ENCODE measurements at places on chromosomes 12 and 14. TPM values are rescaled to one million over a fixed set of nuclear protein-coding genes. Genes with fewer than 3 reads are reported as not detected.

Gene NGB
- not detected for total RNA-seq

Gene CMA1
- not detected for total RNA-seq

Gene LALBA
- total RNA-seq = not detected

Gene RFX4
- not detected for total RNA-seq

Gene DAO
- not detected for total RNA-seq

Gene MON2
- total RNA-seq = 54.2 TPM

Gene MGP
- total RNA-seq = 251 TPM

Gene GPR135
- total RNA-seq = 4.9 TPM

Gene OR10AD1
- not detected for total RNA-seq

Gene LMO3
- 0.39 TPM for total RNA-seq

Gene KRT2
- not detected for total RNA-seq

Gene KRT6A
- total RNA-seq = 2.7 TPM

Gene APOF
- total RNA-seq = not detected

Gene TMEM30B
- 0.86 TPM for total RNA-seq

Gene TMEM229B
- 2.5 TPM for total RNA-seq

Gene NACA
- total RNA-seq = 1,037 TPM

Gene DICER1
- 33.3 TPM for total RNA-seq

Gene SMCO3
- total RNA-seq = 1.2 TPM

Gene KRT7
- 15.0 TPM for total RNA-seq

Gene IFNG-AS1
- total RNA-seq = 0.07 TPM

Gene TTC9
- total RNA-seq = 1.8 TPM

Gene SYT1
- total RNA-seq = 25.2 TPM

Gene KCNC2
- total RNA-seq = not detected

Gene ISCU
- 101 TPM for total RNA-seq

Gene MANSC4
- total RNA-seq = not detected

Gene HOXC12
- total RNA-seq = not detected

Gene BEST3
- total RNA-seq = not detected

Gene KRT6B
- total RNA-seq = 0.33 TPM

Gene ST8SIA1
- 2.2 TPM for total RNA-seq

Gene DNAI7
- 0.53 TPM for total RNA-seq

Gene PROX2
- total RNA-seq = not detected

Gene ALG10
- total RNA-seq = 7.1 TPM

Gene CRIP2
- 89.3 TPM for total RNA-seq

Gene SIX6
- total RNA-seq = not detected

Gene LETMD1
- 60.3 TPM for total RNA-seq

Gene TSPAN19
- not detected for total RNA-seq

Gene NEMF
- 67.0 TPM for total RNA-seq

Gene MEG3
- total RNA-seq = 396 TPM

Gene CIROP
- total RNA-seq = not detected

Gene WNT1
- not detected for total RNA-seq
